ENCODE measurements at places on chromosomes 7 and 10. TPM values are rescaled to one million over a fixed set of nuclear protein-coding genes. Genes with fewer than 3 reads are reported as not detected.
A peak's percentile ranks its signal among the peaks of the same experiment; 100 is the strongest.

The HTRA1 gene
- 15.3 TPM for total RNA-seq

The AKR1C2 gene
- 115 TPM for total RNA-seq

The GJC3 gene
- total RNA-seq = 0.20 TPM

The INA gene
- 1.4 TPM for total RNA-seq

The SPDYE2 gene
- not detected for total RNA-seq

DNA sequence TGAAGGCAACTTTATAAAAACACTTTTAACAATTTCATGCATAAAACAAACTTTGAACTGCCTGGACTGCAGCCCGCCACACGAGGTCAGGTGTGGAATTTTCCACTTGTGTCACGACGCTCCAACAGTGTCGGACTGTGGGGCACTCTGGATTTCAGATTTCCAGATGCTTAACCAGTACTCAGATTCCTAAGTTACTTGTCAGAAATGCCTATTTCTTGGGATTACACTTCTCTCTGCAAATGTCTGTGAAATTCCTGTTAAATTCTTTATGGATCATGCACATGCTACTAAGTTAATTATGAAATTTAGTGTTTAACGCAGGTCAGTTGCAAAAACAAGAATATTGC, 473 bp upstream of the GPER1 start:
- no peak for ATAC-seq

DNA sequence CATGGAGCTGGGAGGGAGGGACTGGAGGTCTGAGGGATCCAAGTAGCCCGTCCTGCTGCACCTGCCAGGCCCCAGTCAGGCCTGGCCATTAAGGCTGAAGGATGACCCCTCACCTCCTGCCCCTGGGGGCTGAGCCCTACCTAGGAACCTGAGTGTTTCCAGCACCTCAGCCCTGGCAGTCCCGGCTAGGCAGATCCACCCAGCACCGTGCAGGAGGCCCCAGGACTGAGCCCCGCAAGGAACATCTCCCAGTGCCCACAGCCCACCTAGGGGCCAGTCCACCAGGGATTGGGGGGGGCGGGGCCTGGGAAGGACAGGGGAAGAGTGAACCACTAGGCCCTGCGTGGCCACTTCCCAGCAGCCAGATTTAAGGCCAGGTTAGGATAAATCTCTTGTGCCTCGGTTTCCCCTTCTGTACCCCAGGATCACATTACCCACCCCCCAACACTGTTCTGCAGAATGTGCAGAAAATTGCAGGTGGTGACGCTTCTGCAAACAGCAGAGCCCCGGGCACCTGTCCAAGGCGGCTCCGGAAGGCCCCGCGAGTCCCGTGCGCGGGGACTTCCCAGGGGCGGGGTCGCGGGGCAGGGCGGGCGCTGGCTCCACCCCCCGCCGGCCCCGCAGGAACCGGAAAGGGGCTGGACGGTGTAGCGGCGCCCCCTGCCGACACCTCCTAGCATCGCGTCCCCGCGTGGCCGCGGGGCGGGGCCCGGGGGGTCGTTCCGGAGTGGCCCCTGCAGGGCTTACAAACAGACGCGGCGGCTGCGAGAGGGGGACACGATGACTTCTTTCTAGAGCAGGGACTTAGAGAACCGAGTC, 55.9 kb downstream of the PWWP2B start:
- peak; percentile 74 for ATAC-seq

DNA sequence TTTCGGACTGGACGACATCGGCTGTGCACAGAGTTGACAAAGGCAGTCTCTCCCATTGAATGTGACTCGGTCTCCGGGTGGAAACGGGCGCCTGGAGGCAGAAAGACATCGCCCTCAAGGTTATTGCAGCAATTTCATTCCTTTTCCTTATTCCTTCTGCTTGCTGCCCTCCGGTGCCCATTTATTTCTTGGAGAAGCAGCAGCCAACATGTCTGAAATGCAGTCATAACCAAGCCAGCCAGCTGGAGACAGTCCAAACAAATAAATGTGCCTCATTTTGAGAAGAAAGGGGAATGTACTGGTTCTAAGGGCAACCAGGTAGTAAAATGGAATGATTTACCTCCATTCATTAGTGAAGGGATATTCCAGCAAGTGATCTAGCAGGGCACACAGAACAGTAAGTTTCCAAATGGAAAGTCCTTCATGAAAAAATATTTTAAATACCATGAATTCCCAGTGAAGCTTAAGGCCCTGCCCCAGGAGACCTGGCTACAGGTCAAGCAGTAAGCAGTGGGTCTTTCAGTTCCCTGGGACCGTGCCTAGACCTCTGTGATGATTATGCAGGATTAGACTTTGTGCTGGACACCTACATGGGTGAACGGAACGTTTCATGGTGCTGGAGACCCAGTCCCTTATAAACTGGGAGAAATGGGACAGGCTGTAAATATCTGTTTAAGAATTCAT, 86.6 kb downstream of the ABLIM1 start:
- no peak for ATAC-seq

GRCh38 chr10:96587264-96588059, 650 bp upstream of the TM9SF3 start:
- ATAC-seq = peak; percentile 32

DNA sequence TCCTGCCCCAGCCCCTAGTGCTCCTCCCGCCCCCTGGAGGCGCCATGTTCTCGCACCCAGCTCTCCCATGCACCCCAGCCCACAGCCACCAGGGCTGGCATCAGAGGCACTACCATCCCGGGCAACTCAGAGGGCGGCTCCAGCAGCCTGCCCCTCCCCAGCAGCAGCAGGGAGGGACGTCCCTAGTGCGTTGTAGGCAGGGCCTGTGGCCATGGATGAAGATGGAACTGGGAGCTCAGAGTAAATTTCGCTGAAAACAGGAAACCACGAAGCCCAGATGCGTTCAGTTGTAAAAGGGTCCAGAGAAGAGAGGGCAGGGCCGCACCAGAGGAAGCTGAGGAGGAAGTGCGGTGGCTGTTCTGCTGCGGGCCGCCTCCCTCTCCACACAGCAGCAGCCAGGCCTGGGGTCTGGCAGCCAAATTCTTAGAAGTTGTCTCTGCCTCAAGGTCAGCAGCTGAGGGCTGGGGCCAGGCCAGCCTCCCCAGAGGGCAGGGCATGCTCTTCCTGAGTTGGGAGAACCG, 24.6 kb downstream of the VSIR start:
- peak; percentile 33 for ATAC-seq

DNA sequence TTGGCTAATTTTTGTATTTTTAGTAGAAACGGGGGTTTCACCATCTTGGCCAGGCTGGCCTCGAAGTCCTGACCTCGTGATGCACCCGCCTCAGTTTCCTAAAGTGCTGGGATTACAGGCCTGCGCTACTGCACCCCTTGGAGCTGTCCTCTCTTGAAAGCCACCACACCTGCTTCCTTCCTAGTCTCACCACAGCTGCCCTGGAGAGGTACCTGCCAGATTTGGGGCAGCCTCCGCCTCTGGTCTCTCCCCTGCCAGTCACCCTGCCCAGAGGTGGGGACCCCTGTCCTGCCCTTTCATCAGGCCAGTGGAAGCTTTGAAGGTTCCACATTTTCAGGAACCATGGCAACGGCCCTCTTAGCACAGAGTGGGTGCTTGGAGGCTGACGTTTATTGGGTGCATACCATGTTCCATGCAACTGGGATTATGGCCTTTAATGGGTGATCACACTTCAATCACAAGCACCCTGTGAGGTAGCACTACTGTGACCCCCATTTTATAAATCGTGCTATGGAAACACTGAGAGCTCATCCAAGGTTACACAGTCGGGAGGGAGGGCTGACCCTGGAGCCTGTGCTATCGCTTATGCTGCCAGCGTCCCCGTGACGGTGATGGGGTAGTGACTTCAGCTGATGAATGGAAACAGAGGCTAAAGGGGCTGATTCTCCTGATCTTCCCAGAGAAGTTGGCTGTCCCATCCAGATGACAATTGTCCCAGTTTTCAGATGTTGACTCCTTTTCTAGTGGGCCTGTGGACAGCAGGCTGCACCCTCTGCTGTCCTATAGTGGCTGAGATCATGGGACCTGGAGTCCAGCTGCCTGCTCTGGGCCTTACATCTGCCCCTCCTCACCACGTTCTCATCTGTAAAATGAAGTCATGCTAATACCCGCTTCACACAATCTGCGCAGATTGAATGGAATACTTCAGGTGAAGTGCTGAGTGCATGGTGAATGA, 11.5 kb upstream of the FGFR2 start:
- no peak for ATAC-seq

- ATAC-seq = peak; percentile 91
Observed at GRCh38 chr10:89421018-89421476, 6.7 kb downstream of the IFIT5 start.

DNA sequence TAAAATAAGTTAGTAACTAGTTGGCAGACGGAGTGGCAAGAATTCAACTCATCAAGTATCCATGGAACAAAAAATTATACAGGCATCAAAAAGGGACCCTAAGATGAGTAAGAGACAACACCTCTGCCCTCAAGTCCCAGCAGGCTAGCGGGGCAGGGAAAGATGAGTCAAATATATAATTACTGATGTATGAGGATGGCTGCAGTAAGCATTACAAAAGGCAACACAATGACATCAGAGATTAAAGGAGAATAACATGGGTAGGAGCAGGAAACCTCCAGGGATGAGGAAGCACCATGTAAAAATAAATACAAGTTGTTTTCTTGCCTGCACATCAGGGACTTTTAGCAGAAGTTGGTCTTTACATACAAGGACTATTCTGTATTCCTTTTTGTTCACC, 49.4 kb downstream of the SCRN1 start:
- ATAC-seq = peak; percentile 41

GRCh38 chr10:14074062-14074884, 256.5 kb downstream of the FRMD4A start:
- peak; percentile 71 for ATAC-seq

DNA sequence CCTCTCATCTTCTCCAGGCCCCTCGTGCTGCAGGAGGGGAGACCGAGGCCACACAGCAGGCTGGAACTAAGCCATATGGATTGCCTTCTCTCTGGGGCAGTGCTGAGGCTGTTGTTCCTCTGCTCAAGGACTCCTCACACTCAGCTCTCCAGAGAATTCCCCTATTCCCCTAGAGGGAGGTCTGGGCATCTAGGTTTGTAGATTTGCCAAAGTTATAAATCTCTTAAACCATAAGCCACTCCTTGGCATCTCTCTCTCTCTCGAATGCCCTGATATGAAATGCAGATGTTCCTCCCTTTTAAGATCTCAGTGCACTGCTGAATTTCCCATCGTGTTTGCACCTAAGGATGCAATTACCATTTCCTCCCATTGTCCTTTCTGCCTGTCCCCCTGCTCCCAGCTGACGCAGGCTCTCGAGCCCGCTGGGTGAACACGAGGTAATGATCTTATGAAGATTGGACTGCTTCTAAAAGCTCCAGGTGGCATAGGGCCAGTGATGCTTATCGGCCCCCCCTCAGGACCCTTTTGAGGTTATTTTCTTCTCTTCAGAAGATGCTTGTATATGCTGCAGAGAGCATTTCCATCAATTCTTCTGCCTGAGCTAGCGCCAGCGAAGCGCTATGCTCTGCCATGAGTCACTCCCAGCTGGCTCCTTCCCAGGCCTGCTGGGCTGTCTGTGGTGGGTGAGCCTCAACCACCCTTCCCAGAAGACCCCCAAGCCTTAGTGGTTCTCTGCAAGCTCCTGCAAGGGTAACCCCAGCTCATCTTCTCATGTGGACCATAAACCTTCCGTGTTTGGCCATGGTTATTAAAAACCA, 41.6 kb upstream of the AQP1 start:
- no peak for ATAC-seq

Data from esophagus mucosa (tissue), 1 donor.